ENCODE measurements at places on chromosomes 12 and 14.

GRCh38 chr14:103808403-103809001 is 38.9 kb downstream of the PPP1R13B start:
- DNase-seq = peak; percentile 36

- no peak for DNase-seq
Observed at GRCh38 chr14:53547593-53547992, 394.5 kb upstream of the DDHD1 start.

DNA sequence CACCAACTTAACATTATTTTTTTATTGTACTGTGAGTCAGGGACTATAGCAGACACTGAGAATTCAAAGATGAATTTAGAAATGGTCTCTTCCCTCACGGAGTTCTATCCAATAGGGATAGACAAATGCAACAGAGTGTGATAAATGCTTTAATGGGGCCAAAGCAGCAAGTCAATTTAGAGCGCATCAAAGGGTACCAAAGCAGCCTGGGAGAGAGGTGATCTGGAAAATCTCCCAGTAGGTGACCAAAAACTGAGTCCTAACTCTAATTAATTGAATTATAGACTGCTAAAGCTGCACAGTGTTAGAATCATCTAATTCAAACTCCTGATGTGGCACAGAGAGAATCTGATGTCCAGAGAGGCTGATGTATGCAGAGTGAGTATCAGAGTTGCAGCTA is 2.6 kb downstream of the LIN7A start:
- no peak for DNase-seq

DNA sequence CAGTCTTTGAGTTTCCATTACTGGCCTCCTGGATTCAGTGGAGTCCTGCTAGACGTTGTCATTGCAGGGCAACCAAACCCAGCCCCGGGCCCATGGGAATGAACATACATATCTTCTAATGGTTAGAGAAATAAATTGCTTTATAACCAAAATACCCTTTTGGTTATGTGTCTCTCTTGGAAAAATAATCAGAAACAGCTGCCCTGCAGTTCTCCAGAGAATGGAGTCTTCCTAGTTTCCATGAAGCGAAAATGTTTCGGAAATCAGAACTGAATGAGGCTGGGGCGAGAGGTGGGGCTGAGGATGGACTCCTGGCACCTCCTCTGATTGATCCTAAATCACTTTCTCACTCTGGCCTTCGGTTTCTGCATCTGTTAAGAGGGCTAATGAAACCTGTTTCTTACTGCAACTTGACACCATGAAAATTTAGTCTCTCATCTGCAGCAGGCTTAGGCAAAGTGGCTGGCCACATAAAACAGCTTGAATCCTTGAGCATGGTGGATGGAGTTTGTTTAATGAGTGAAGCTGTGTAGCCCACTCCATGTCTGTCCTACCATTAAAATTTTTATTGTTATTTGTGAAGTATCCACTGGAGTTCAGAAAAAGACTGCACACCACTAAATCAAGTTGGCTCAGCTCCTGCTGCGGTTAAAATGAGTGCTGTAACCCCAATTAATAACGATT is 198.9 kb downstream of the CACNA1C start:
- DNase-seq = no peak

GRCh38 chr14:61140872-61141271 is 140.3 kb downstream of the TMEM30B start:
- DNase-seq = no peak

DNA sequence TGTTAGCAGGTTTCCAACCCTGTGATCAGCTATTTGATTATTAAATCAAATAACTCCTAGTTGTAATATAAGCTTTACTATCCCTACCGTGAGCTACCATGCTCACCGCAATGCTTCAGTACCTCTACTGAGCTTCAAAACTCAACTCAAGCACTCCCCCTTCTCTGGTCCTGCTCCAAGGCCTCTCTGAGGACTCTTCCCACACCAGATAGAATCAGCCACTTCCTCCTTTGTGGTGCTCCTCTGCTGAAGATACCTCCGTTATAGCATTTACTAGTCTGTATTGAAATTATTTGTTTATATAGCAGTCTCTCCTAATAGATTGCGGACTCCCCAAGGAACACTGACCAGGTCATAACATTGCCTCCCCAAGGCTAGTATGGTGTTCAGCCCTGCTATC is 17.5 kb downstream of the AREL1 start:
- DNase-seq = no peak

- no peak for DNase-seq
Observed at GRCh38 chr12:65427646-65428045, 149.2 kb downstream of the MSRB3 start.

DNA sequence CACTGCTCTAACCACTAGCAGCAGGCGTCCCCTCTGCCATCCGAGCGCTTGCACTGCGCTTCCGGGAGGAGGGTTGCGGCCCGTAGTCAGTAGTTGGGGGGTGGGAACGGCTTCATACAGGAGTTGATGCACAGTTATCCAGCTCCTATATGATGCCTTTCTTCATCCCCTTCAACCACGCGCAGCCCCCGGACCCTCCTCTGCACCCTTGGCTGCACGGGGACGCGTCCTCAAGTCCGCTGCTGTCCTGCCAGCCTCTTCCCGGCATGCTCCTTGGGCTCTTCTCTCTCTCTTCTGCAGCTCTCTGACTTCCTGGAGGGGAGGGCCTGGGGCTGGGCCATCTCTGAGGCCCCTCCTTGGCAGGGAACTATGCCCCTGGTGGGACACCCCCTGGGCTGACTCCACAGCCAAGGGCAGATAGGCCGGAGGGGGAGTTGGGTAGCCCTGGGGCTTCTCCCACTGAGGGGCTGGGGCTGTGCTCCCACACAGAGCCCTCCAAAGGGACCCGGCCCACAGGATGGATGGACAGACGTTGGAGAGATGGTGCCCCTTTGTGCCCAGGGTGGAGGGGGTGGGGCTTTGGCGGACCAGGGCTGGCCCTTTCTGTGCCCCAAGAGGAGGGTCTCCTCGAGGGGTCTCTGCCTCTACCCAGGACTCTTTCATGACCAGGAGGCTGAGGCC is 29.0 kb downstream of the RTL1 start:
- no peak for DNase-seq

GRCh38 chr12:53463802-53464560 is 12.1 kb downstream of the PCBP2 start:
- DNase-seq = no peak

GRCh38 chr12:6330192-6330591 is 11.7 kb downstream of the TNFRSF1A start:
- DNase-seq = no peak

DNA sequence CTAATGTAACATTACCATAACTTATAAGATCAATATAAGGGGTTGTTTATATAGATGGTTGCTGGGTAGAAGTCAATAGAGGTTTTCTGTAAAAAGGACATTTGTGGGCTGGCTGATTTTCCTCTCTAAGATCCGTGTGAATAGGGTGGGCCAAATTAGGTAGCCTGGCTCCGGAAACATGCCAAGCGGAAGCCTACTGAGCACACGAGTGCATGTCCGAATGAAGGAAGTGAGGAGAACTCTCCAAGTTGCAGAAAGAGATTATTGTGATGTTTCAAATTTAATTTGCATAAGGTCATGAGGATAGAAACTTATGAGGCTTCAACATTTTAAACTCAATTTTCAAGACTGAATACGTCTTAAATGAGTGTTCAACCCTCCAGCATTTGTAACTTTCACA is 356.7 kb downstream of the SNAPC1 start:
- no peak for DNase-seq

GRCh38 chr12:16218934-16219751 is 58.3 kb downstream of the SLC15A5 start:
- no peak for DNase-seq

DNA sequence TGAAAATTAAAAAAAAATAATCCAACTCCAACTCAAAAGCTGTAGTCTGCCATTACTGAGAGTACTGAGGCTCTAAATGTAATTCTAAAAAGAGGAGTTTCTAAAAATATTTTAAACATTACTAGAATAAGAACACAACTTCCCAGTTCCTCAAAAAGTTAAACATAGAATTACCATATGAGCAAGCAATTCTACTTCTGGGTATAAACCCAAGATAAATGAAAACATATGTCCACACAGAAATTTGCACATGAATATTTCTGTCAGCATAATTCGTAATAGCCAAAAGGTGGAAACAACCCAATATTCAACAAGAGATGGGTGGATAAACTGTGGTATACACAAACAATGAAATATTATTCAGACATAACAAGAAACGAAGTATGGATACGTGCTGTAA is 15.0 kb upstream of the NR2C1 start:
- no peak for DNase-seq

DNA sequence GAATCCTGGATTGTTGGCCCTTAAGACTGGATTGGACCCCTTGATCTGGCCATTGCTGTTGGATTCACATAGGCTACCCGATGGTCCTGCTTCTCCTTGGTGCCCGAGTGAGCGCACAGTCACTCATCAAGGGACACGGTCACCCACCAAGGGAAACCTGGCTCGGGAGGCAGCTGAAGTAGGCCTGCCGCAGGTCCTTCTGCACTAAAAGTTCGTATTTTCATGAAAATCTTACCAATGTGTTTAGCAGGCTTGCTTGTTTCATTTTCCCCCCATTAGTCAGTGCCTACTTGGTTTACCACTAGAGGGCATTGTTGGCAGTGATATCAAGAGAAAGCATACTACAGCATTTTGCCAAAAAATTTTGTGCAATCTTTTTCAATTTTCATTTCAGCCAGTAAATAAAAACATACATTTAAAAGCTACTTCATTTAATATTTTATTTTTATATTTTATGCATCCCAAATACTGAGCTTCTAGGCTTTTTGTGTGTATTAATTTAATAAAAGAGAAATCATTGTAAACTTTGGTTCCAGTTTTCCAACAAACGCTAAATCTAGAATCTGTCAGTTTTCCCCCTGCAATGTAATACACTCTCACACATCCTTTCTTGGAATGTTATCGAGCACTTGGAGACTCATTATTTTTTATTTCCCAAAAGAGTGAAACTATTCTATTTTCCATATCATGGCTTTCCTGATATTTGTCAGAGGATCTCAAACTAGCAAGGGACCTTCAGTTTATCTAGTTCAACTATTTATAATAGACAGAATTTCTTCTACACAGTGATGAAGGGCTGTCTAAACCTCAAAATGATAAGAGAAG is 116.7 kb downstream of the LMNTD1 start:
- peak; percentile 60 for DNase-seq

DNA sequence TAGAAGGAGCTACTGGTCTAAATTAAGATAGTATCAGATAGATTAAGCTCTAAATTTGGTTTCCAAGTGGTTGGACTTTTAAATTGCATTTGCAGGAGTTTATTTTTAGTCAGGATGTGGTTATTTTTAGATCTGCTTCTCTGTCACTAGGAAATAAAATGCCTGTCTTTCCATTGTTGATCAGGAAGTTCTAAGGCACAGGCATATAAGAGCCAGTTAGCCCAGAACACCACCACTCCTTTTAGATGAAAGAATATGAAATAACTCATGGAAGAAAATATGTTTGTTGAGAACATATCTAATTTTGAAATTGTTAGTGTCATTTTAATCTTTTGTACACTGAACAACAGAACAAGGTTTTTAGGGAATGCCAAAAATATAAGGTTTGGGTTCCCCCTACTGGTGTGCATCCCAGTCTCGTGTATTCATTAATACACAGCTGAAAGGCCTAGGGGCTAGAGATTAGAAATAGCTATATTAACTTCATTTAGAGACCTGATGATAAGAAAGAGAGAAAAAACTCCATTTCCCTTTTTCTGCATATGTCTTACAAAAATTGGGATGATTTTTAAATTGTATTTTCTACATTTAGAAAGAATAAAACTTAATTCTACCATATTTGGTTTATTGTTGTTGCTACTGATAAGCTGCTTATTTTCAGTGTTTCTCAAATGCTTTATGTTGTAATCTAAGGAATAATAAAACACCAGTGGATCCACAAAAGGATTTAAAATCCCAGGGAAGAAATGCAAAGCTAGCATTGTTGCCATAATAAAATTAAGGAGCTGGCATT is 67.2 kb downstream of the RIC8B start:
- DNase-seq = peak; percentile 11

- DNase-seq = no peak
Observed at GRCh38 chr12:105409801-105410471, 79.4 kb downstream of the C12orf75 start.

- DNase-seq = no peak
Observed at GRCh38 chr14:54343272-54344121, 53.3 kb upstream of the CDKN3 start.

- no peak for DNase-seq
Observed at GRCh38 chr12:40832668-40833067, 140.4 kb downstream of the CNTN1 start.

- no peak for DNase-seq
Observed at GRCh38 chr14:23148591-23149249, 29.7 kb upstream of the CEBPE start.

DNA sequence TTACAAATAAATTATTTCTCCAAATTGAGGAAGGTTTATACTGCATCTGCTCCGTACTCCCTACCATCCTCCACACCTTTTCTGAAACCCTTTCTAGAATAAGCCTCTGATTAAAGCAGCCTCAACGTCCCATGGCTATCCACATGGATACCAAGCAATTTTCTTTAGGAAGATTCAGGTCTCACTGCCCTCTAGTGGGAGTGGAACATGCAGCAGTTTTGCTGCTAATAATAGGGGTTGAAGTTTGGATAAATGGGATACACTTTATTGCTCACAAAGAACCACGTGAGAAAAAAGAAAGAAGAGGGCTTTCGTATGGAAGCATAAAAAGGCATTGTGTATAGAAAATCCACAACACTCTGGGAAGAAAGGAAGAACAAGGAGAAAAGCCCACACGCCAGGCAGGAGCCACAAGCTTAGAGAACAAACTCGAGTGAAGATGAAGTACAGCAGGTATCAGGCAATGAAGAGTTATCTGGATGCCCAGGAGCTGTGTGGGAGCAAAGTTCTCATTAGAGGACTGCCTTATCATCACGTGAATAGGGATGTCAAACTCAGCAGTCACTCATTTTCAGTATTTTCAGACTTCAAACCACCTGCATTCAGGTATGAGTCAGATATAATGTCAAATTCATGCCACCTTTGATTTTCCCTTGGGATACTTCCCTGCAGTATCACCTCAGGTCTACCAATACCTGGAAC is 45.8 kb downstream of the CCER1 start:
- DNase-seq = peak; percentile 43

DNA sequence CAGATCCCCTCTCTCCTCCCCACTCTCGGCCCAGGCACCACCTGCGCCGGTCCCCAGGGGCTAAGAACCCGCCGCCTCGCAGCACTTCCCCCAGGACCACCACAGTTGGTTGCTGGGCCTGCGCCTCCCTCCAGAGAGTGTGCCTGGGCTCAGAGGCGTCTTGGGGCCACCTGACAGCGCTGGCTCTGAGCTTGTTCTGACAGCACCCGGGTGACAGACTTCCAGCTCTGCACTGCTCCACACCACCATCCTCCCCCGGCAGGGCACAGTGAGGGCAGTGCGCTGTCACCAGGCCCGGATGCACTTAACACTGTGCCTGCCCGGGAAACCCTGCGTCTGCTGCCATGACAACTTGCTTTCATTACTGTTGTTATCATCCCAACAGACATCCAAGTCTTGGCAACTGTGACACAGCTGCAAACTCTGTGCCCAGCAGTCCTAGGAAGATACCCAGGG is 6.6 kb downstream of the BRF1 start:
- no peak for DNase-seq

- no peak for DNase-seq
Observed at GRCh38 chr14:36215217-36215598, 38.7 kb upstream of the PTCSC3 start.

Data from amniotic stem cell (primary cell).